ENCODE measurements at places on chromosomes 13 and 19. TPM values are rescaled to one million over a fixed set of nuclear protein-coding genes. Genes with fewer than 3 reads are reported as not detected.

GRCh38 chr13:40059540-40060232 lies 404.2 kb downstream of the COG6 start:
- H3K27me3 ChIP-seq = no peaks in the 10 kb centered on the region
- H3K36me3 ChIP-seq = no peaks in the 10 kb centered on the region
- H3K4me3 ChIP-seq = no peak overlapping the region

- no peaks in the 10 kb centered on the region for H3K27me3 ChIP-seq
- H3K36me3 ChIP-seq = peaks cover 6% of the 10 kb centered on the region
Observed at GRCh38 chr19:12773571-12773970, 1.8 kb downstream of the HOOK2 start.

The ZNF14 gene
- total RNA-seq = 3.0 TPM

The TMEM238 gene
- total RNA-seq = 22.8 TPM

- peaks cover 7% of the 10 kb centered on the region for H3K27me3 ChIP-seq
- no peak for DNase-seq
- no peaks in the 10 kb centered on the region for H3K36me3 ChIP-seq
- no peaks in the 10 kb centered on the region for H3K4me1 ChIP-seq
Observed at GRCh38 chr13:111436446-111436845, 116.0 kb downstream of the TEX29 start.

DNA sequence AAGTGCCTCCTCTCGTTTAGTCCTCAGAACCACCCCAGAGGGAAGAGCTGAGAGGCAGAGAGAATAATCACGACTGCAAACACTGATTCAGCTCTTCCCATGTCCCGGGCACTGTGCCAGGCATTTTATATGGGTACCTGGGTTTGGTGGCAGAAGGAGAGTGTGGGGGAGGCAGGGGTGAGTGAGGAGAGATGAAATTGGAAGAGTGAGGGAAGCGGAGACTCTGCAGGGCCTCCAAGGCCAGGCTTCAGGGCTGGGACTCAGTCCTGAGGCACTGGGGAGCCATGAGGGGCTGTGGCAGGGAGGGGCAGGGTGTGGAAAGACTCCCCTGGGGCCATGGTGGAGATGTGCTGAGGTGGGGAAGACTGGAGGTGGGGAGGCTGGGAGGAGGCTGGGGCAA lies 8.7 kb downstream of the SYNGR4 start:
- peak overlapping the region; percentile 37 for H3K27ac ChIP-seq
- no peaks in the 10 kb centered on the region for H3K36me3 ChIP-seq
- no peak overlapping the region for H3K4me3 ChIP-seq
- DNase-seq = peak; percentile 88
- peaks cover 15% of the 10 kb centered on the region for H3K4me1 ChIP-seq

DNA sequence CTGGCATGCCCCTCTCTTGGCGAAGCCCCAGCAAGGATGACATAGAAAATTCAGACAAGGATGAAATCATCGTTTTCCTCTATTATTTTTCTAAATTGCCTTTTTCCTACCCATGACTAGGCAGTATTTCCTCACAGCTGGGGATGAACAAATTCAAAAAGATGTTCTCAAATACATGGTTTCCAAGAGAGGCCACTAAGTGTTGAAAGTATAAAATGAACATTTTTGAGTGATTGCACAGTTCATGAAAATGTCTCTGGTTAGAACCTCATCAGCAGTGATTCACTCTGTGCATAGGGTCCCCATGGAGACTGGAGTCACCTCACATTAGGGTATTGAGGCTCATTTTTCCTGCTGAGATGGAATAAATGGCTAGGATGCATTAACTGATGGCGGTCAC lies 373.7 kb downstream of the DNAJC15 start:
- no peak for DNase-seq
- no peaks in the 10 kb centered on the region for H3K27me3 ChIP-seq
- no peaks in the 10 kb centered on the region for H3K4me1 ChIP-seq
- H3K4me3 ChIP-seq = no peak overlapping the region
- no peaks in the 10 kb centered on the region for H3K36me3 ChIP-seq

- H3K36me3 ChIP-seq = peaks cover 7% of the 10 kb centered on the region
- H3K4me3 ChIP-seq = no peak overlapping the region
- DNase-seq = no peak
Observed at GRCh38 chr19:46391296-46392251, 21.8 kb downstream of the CCDC8 start.

The ASF1B gene
- total RNA-seq = 84.7 TPM

The WDR62 gene
- total RNA-seq = 13.3 TPM

GRCh38 chr13:85828094-85828684 lies 29.0 kb upstream of the SLITRK6 start:
- no peaks in the 10 kb centered on the region for H3K27me3 ChIP-seq
- H3K27ac ChIP-seq = no peak overlapping the region
- H3K4me1 ChIP-seq = no peaks in the 10 kb centered on the region
- DNase-seq = peak; percentile 43
- H3K4me3 ChIP-seq = no peak overlapping the region

The SLAIN1 gene
- total RNA-seq = 5.0 TPM

DNA sequence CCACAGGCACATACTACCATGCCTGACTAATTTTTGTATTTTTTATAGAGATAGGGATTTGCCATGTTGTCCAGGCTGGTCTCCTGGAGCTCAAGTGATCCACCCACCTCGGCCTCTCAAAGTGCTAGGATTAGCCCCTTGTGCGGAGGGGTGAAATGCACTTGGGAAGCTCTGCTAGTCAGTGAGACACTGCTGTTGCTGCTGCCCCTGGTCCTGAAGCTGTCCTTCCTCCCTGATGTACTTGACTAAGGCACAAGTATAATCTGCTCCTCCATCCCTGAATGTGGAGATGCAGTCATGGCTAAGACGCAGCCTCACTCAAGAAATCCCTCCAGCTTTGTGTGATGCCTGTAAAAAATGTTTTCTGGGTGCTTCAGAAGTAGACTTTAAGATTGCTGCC lies 124.5 kb downstream of the KCTD15 start:
- no peaks in the 10 kb centered on the region for H3K4me1 ChIP-seq
- DNase-seq = no peak
- H3K36me3 ChIP-seq = no peaks in the 10 kb centered on the region
- H3K4me3 ChIP-seq = no peak overlapping the region

- DNase-seq = no peak
- H3K4me1 ChIP-seq = no peaks in the 10 kb centered on the region
- H3K4me3 ChIP-seq = no peak overlapping the region
Observed at GRCh38 chr19:39516270-39516669, 1.3 kb downstream of the SELENOV start.

GRCh38 chr13:29507356-29507755 lies 88.1 kb downstream of the SLC7A1 start:
- no peak overlapping the region for H3K4me3 ChIP-seq
- H3K27ac ChIP-seq = no peak overlapping the region
- no peaks in the 10 kb centered on the region for H3K36me3 ChIP-seq
- DNase-seq = no peak
- no peaks in the 10 kb centered on the region for H3K27me3 ChIP-seq

DNA sequence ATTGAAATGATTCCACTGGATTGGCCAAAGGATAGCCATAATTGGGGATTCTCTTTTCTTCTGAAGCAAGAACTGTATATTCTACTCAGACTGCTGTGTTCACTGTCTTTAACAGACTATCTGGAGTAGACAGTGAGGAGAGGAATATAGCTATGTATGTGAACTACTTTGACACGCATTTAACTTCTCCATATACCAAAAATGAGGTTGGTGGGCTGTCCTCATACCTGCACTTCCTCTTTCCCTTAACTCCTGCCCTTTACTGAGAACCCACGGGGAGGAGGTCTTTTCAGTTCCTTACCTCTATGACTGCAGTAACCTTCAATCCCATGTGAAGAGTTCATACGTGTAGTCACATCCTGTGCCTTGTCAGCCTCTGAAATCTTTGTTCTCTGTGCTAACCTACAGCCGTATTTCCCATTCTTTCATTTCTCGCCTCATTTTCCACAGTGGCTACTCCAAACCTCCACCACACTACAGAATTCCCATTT lies 305.8 kb downstream of the MTUS2 start:
- H3K27me3 ChIP-seq = peaks cover 18% of the 10 kb centered on the region
- no peaks in the 10 kb centered on the region for H3K4me1 ChIP-seq
- H3K27ac ChIP-seq = no peak overlapping the region
- H3K36me3 ChIP-seq = no peaks in the 10 kb centered on the region
- DNase-seq = no peak
- no peak overlapping the region for H3K4me3 ChIP-seq

The ZNF837 gene
- total RNA-seq = 12.6 TPM

DNA sequence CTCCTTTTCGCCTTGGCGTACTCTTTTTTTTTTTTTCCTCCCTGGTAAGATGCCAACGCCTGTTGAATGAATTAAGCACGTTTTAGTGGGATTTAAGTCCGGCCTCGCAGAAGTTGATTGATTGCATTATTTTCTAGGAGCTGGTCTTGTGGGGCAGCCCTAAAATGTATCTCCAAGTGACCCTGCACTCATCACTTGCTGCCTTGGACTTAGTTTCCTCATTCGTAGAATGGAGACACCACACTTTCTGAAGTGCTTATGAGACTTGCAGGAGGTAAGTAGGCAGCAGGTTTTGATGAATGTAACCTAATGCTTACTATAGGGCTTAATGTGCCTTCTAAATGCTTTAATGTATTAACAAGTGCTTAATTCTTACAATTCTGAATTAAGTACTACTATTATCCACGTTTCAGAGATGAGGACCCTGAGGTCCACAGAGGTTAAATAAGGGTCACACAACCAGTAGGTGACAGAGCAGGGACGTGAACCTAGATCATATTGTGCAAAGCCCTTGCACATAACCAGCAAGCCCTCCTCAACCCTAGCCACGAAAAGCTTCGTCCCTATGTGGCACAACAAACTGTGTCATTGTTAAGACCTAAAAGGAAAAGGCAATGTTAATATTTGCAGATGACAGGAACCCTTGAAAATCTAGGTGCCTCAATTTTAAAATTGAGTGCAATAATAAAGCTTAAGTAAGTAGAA lies 514 bp upstream of the ARGLU1 start:
- peaks cover 20% of the 10 kb centered on the region for H3K4me1 ChIP-seq
- H3K27ac ChIP-seq = no peak overlapping the region
- no peak for DNase-seq
- H3K27me3 ChIP-seq = no peaks in the 10 kb centered on the region
- peak overlapping the region; percentile 80 for H3K4me3 ChIP-seq
- H3K36me3 ChIP-seq = no peaks in the 10 kb centered on the region

GRCh38 chr13:37950016-37950415 lies 80.4 kb upstream of the TRPC4 start:
- no peak overlapping the region for H3K27ac ChIP-seq
- H3K4me3 ChIP-seq = no peak overlapping the region
- H3K4me1 ChIP-seq = peaks cover 5% of the 10 kb centered on the region
- H3K36me3 ChIP-seq = no peaks in the 10 kb centered on the region
- no peaks in the 10 kb centered on the region for H3K27me3 ChIP-seq

GRCh38 chr19:17985037-17985818 lies 18.3 kb downstream of the KCNN1 start:
- H3K27ac ChIP-seq = no peak overlapping the region
- no peaks in the 10 kb centered on the region for H3K27me3 ChIP-seq
- H3K36me3 ChIP-seq = no peaks in the 10 kb centered on the region
- no peak for DNase-seq
- H3K4me3 ChIP-seq = no peak overlapping the region

The FLT3LG gene
- total RNA-seq = 0.18 TPM

GRCh38 chr13:103006641-103007426 lies 59.4 kb downstream of the SLC10A2 start:
- no peak for DNase-seq
- peaks cover 10% of the 10 kb centered on the region for H3K27me3 ChIP-seq
- H3K4me1 ChIP-seq = no peaks in the 10 kb centered on the region
- no peak overlapping the region for H3K4me3 ChIP-seq
- no peak overlapping the region for H3K27ac ChIP-seq
- H3K36me3 ChIP-seq = no peaks in the 10 kb centered on the region

DNA sequence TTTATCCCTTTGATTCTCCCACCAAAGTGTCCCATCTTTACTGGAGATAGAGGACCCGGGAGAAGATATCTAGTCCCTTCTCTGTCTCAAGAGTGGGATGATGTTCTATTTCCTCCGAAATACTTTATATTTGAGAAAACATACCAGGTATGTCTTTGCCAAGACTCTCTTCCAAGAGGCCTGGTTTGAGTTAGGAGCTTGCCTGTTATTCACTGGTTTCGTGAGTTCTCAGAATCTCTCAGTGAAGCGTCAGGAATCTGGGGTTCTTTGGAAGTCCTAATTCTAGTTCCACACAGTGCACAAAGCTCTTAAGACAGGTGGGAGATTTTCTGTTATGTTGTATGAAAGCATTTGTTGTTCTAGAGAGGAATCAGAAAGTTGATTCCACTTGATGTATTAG lies 182.0 kb downstream of the DNAJC15 start:
- no peak overlapping the region for H3K27ac ChIP-seq
- H3K4me1 ChIP-seq = peaks cover 14% of the 10 kb centered on the region
- H3K4me3 ChIP-seq = no peak overlapping the region

- H3K27ac ChIP-seq = no peak overlapping the region
- H3K27me3 ChIP-seq = peaks cover 98% of the 10 kb centered on the region
- H3K4me3 ChIP-seq = no peak overlapping the region
- H3K36me3 ChIP-seq = no peaks in the 10 kb centered on the region
- no peaks in the 10 kb centered on the region for H3K4me1 ChIP-seq
- DNase-seq = no peak
Observed at GRCh38 chr13:28432816-28433560, 61.9 kb downstream of the FLT1 start.

The PCDH20 gene
- total RNA-seq = 0.62 TPM

The TNFRSF19 gene
- total RNA-seq = 4.7 TPM

The APOC1 gene
- 2.7 TPM for total RNA-seq

- H3K27me3 ChIP-seq = no peaks in the 10 kb centered on the region
- no peak overlapping the region for H3K4me3 ChIP-seq
- no peak overlapping the region for H3K27ac ChIP-seq
- no peak for DNase-seq
- no peaks in the 10 kb centered on the region for H3K4me1 ChIP-seq
Observed at GRCh38 chr19:1839658-1840540, 8.4 kb downstream of the REXO1 start.

GRCh38 chr13:21557995-21558394 lies 46.0 kb downstream of the MICU2 start:
- no peaks in the 10 kb centered on the region for H3K27me3 ChIP-seq
- H3K4me3 ChIP-seq = no peak overlapping the region
- H3K36me3 ChIP-seq = no peaks in the 10 kb centered on the region
- H3K4me1 ChIP-seq = no peaks in the 10 kb centered on the region

The REXO1 gene
- 21.4 TPM for total RNA-seq

DNA sequence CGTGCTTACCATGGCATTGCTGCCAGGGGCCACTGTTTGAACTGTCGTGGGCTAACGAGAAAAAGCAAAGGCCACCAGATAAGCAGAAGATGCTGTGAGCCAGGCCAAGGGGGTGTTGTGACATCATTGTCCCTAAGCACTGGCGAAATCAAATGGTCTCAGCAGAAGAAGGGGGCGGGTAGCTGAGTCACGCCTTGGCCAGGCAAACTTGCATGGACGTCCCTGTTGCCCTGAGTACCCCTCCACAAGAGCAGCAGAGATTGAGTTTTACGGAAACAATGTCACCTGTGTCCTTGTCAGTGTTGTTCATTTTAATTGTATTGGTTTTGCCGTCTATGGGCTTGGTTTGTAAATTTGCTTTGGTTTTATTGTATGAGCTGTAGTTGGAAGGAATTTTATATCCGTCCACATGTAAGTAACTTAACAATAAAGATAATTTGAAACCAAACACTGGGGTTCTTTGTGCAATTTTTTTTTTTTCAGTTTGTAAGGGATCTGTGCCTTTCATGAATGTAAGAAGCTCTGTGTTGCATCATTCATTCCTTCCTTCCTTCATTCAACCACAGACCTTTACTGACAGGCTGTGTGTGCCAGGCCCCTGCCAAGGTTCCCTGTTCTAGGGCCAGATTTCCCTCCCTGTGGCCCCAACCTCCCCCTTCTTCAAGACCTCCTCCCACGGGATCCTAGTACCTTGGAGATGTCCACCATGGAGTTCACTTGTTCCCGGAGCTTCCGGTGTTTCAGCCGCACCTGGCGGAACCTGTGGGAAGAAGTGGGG lies 12.3 kb downstream of the KCNN4 start:
- peaks cover 23% of the 10 kb centered on the region for H3K36me3 ChIP-seq
- H3K27me3 ChIP-seq = no peaks in the 10 kb centered on the region
- H3K27ac ChIP-seq = peak overlapping the region; percentile 85
- DNase-seq = peak; percentile 43
- H3K4me1 ChIP-seq = peaks cover 45% of the 10 kb centered on the region

The ZNF382 gene
- 0.75 TPM for total RNA-seq

The ZIK1 gene
- 0.46 TPM for total RNA-seq
